Renal cortical epithelial cell (primary cell): ENCODE measurements at places on chromosomes 2 and 18. TPM values are rescaled to one million over a fixed set of nuclear protein-coding genes. Genes with fewer than 3 reads are reported as not detected.

- DNase-seq: no peak
Observed at GRCh38 chr18:73784853-73785252, 362.8 kb downstream of the FBXO15 start.

- no peak for DNase-seq
Observed at GRCh38 chr18:24421831-24422230, 4.6 kb upstream of the IMPACT start.

Gene NAB1
- total RNA-seq: 37.4 and 45.8 TPM in 2 replicates

Gene IL1RL2
- 3.3 and 4.6 TPM in 2 replicates for total RNA-seq

DNA sequence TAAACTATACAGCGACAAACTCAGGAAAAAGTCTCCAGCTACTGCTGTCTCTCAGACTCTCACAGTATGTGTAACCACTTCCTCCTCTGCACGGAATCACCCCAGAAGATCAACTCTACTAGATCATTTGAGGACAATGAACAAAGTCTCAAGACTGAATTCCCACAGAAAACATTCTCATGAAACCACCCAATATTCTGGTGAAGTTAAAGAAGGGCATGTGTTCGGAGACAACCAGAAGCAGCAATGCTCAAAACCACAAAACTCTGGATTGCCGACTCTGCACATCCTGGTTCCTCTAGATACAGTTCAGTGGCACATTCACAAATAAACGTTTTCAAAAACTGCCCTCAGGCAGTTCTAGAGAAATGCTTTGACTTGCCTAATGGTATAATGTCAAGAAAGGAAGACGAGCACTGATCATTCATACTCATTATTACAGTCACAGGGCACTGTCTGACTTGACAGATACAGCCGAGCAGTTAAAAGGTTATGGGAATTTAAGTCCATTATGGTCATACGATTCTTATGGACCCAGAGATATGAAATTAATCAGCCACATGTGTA is 91.9 kb upstream of the STK17B start:
- DNase-seq: peak; percentile 74

- no peak for DNase-seq
Observed at GRCh38 chr2:212345966-212346365, 192.6 kb downstream of the ERBB4 start.

GRCh38 chr2:124988794-124989193 is 963.7 kb downstream of the CNTNAP5 start:
- no peak for DNase-seq

GRCh38 chr2:235553696-235554100 is 59.9 kb downstream of the AGAP1 start:
- peak; percentile 40 for DNase-seq

DNA sequence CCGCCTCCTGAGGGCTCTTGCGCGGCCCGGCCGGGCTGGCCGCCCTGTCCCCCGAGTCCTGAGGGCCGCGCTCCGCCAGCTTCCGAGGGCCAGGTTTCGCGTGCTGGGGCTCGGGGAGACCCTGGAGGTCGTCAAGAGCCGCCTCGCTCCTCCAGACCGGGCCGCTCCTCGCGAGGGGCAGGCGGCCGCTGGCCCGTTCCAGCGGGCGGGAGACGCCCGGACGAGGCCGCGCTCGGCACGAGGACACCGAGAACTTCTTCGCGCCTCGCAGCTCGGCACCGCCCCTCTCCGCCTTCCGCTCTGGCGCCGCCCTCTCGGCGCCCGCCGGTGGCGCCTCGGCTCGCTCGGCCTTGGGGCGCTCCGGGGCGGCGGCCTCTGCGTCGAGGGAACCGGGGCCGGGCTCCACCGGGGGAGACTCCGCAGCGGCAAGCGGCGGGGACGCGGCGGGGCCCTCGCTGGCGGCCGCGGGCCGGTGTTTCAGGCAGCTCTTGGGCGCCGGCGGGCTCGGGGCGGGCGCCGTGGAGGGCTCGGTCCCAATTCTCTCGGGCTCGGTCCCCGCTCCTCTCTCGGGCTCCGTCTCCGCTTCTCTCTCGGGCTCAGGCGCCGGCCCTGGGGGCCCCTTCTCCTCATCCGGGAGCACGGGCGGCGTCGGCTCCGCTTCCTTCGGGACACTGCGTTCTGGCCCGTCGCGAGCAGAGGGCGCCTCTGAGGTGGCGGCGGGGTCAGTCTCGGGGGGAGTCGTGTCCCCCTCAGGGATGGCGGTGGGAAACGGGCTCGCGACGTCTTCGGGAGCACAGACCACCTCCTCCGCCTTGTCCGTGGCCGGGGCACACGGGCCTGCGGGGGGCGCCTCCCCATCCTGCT is 91.6 kb upstream of the MGAT4A start:
- DNase-seq: no peak

Gene TSPYL6
- not detected in 2 replicates for total RNA-seq

Gene IL1RL1
- 0.05 and 4.3 TPM in 2 replicates for total RNA-seq

Gene TMEM37
- total RNA-seq: 0.69 and 11.4 TPM in 2 replicates

- DNase-seq: peak; percentile 69
Observed at GRCh38 chr2:159073256-159073655, 104.8 kb downstream of the TANC1 start.

Gene ARHGAP25
- 0.35 and 1.2 TPM in 2 replicates for total RNA-seq

Gene ASAP2
- total RNA-seq: 59.4 and 68.6 TPM in 2 replicates

DNA sequence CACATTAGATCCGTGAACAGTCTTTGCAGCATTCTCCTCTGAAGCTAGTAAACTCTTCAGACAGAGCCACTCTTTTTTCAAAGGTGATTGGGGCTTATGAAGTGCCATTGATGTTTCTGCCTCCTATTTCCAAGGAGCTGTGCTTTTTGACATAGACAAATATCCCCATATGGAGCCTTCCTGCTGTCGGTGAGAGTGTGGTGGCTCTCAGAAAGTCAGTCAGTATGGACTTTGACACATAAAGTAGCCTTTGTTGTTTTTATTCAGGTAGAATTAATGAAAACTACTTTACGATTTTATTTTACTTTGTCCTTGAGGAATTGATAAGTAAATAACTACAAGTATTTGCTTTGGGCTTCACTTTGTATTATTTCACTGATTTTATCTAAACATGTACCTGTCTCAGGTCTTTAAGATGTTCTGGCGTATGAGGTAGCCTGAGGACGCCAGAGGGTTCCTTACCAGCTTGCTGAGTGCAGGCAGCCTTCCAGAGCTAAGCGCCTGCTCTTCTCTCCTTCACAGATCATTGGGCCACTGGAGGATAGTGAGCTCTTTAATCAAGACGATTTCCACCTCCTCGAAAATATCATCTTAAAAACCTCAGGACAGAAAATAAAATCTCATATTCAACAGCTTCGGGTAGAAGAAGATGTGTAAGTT is 69.7 kb downstream of the UGGT1 start:
- DNase-seq: no peak

DNA sequence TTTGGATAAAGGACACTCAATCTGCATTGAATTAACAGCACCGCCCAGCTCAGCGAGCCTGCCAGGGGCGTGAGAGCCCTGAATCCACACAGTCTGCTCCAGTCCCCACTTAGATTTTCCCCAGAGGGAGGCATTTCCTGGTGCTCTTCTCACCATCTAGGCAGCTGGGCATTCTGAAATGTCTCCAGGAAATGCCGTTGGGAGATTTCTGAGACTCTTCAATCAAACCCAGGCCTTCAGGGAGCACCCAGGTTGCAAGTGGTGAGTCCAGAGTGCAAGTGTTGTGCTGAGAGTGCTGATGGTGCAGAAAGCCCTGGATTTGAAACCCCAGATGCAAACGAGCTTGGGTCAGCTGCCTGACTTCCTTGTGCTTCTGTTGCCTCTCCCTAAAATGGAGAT is 23.4 kb upstream of the TMEM37 start:
- DNase-seq: peak; percentile 13

Gene MYO5B
- total RNA-seq: 50.0 and 79.2 TPM in 2 replicates

DNA sequence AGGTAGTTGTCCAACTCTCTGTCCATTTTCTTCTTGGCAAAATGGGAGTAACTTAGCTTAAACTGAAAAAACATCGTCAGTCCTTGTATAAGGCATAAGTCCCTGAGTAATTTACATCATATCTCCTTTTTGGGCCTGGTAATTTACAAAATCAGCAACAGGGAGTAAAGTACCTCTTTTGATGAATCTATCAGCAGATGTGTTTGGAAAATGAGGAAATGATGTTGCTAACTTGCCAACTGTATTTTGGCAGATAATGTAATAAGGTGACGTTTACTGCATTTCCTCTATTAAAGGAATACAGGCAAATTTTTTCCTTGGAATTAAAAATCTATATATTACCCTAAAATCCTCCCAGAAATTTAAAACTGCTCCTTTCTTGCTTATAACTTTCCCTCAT is 29.2 kb downstream of the ANKRD44 start:
- no peak for DNase-seq

- no peak for DNase-seq
Observed at GRCh38 chr18:48695671-48696070, 156.8 kb downstream of the CTIF start.

Gene CROCC2
- under 0.01 TPM in 1 of 2 replicates, not detected in the other for total RNA-seq

Gene TWSG1
- total RNA-seq: 119 and 134 TPM in 2 replicates

GRCh38 chr2:112642966-112643365 is 2.8 kb upstream of the SLC20A1 start:
- DNase-seq: no peak

DNA sequence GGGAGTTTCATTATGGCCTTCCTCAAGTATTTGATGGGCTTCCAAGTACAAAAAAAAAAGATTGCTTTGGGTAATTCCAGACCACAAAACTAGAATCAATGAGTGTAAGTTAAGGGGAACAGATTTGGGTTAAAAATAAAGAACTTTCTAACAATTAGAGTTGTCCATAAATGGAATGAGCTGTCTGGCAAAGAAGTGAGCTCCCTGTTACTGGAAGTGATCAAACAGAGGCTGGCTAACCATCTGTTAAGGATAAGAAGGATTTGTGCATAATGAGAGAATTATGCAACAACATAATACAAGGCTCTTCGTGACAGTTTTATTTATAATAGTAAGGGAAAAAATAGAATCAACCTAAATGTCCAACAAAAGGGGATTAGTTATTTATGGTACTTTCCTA is 44.6 kb upstream of the ACVR1 start:
- DNase-seq: no peak

- DNase-seq: no peak
Observed at GRCh38 chr2:69271831-69272257, 115.2 kb downstream of the GFPT1 start.

DNA sequence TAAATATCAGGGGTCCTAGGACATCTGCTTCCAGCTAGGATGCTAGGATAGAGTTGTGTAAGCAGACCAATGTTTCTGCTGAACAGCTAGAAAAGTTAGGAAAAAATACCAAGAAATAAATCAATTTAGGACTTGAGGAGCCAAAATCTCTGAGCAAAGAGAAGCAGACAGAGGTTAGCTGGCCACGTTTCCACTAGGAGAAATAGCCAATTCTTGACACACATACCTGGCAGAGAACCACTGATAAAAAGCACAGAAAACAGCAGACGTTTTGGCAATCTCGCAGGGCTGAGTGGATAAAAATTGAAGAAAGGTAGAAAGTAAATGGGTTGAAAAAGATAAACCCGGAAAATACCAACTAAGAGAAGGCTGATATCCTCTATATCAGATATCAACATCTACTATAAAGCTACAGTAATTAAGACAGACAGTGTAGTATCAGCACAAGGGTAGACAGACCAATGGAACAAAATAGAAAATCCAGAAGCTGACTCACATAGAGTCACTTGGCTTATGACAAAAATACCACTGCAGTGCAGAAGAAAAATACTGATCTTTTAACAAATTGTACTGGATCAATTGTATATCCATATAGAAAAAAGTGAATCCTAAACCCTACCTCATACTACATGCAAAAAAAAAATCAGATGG is 306.1 kb upstream of the KLHL29 start:
- no peak for DNase-seq
